ENCODE measurements at places on chromosomes 13 and 19.

DNA sequence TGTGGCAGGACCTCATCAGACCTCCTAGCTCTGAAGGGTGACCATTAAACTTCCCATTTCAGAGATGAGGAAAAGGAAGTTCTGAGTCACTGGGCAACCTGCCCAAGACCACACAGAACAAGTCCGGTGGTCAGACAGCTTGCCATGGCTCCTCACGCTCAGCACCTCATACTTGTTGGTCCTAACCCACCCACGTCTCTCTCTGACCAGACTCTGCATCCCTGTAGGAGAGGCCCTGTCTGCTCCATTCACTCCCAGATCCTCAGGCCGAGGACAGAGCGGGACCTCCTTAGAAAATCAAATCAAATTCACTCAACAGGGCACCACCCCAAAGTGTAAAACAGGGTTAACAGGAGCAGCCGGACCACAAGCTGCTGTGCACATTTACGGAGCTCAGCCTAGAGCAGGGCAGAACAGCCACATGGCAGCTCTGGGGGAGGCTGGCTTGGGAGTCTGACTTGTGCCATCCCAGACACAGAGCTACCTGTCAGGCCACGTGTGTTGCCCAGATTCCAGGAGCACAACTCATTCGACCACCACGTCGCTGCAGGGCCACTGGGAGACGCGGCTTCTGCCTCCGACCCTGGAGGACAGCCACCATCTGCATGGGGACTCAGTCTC is 1.7 kb downstream of the MIER2 start:
- DNase-seq = no peak

DNA sequence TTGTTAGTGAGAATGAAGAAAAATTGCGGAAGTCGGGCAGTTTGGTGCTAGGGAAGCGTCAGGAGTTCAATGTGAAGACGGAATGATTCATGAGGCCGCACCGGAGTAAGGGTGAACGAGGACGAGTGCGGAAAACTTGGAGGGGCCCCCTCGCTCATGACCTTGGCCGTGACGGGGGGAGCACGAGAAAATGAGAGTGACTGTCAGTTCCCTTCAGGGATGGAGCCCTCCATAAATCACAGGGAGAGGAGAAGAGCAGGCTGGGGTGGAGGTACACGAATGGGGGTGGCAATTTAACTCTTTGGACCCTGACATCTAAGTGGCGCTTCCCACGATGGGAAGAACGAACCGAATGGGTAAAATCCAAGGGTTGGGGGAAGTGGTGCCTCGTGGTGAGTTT is 486.4 kb downstream of the TSHZ3 start:
- no peak for DNase-seq

DNA sequence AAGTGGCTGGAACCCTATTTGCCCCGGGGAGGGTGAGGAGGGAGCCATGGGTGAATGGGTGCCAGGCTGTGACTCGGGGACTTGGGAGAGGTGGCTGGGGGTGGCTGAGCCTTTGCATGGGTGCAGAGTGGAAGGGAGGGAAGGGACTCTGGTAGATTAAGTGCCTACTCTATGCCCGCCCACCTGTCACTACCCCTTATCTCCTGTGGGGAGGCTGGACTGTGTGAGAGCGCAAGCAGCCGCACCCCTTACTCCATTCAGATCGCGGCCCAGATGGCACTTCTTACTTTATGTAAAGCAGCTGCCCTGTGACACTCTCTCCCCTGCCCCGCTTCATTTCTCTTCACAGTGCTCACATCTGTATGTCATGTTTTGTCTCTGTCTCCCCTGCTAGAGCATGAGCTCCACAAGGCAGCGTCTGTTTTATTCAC is 2.9 kb downstream of the KASH5 start:
- no peak for DNase-seq

DNA sequence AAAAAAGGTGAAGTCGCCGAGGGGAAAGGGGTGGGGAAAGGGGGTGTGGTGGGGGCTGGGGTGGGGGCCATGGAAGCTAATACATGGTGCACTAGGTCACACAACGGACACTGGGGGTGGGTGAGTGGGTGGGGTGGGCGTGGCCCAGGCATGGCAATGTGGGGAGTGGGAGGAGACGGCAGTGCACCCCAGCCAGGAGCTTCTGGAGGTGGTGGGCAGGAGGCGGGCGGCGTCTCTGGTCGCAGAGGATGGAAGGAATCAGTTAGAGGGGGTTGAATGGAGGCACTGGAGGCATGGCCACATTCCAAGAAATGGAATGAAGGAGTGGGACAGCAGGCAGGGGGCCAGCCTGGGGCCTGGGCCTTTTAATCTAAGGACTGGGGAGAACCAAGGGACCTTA is 19.2 kb upstream of the NANOS2 start:
- no peak for DNase-seq

GRCh38 chr13:30105381-30105780 is 202.0 kb downstream of the KATNAL1 start:
- no peak for DNase-seq

- DNase-seq = no peak
Measured at GRCh38 chr13:51034906-51035305, 76.2 kb downstream of the C13orf42 start.

- no peak for DNase-seq
Measured at GRCh38 chr13:51501592-51502152, 48.8 kb upstream of the INTS6 start.

DNA sequence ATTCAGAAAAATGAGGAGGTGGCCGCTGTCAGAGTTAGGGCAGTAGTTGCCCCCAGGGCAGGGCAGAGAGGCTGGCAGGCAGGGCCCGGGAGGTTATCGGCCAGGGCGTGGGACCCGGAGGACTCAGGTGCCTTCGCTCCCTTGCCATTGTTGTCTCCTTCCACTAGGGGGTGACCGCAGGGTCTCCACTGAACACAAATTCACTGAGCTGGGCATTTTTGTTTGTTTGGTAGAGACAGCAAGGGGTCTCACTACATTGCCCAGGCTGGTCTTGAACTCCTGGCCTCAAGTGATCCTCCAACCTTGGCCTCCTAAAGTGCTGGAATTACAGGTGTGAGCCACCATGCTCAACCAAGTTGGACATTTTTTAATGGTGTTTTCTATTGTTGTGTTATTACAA is 25.1 kb downstream of the CARS2 start:
- DNase-seq = no peak

GRCh38 chr13:66301006-66301405 is 929.1 kb downstream of the PCDH9 start:
- DNase-seq = no peak

All from amygdala (tissue), 56 donors.